T-helper 22 cell (primary cell): ENCODE measurements at places on chromosomes 13 and 19.

DNA sequence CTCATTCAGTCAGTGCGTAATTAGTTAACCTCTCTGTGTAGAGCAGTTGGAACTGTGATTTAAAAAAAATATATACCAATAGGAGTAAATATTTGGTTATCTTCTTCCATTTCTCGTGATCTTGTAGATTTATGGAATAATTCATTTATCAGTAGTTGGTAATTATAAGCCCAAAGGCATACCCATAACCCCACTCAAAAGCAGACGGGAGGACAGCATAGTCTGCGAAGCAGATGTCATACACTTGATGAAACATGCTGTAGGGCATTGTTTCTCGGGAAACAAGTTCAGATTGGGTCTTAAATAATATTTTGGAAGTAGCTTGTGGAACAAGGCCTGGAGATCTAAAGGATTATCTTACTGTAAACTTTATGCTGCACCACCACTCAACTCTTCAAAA lies 119.7 kb downstream of the FRY start:
- no peak for DNase-seq

GRCh38 chr13:110471156-110471832 lies 90.2 kb downstream of the RAB20 start:
- no peak for DNase-seq

- DNase-seq = no peak
Measured at GRCh38 chr13:114050536-114051450, 76.9 kb upstream of the C13orf46 start.

DNA sequence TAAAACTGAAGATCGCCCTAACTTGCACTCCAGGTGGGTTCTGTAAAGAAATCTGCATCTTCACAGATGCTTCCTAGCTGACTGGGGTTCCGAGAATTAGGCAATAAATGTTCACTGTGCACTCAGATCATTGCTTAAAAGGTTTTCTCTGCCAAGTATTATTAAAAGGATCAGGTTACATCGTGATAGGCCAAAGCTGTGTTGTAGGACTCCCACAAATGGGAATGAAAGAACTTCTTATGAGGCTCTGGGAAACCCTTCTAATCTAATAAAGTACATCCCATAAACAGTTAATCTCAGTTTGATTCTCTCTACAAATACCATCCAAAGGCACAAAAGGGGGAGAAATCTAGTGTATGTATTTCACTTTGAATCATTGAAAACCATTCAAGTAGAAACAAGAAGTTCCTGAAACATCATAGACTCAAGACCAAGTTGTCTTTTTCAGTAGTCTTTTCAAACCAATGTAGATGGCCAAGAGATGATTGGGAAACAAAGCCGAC lies 7.1 kb upstream of the POU4F1 start:
- no peak for DNase-seq

- DNase-seq = no peak
Measured at GRCh38 chr19:45515807-45516401, 8.6 kb downstream of the VASP start.

DNA sequence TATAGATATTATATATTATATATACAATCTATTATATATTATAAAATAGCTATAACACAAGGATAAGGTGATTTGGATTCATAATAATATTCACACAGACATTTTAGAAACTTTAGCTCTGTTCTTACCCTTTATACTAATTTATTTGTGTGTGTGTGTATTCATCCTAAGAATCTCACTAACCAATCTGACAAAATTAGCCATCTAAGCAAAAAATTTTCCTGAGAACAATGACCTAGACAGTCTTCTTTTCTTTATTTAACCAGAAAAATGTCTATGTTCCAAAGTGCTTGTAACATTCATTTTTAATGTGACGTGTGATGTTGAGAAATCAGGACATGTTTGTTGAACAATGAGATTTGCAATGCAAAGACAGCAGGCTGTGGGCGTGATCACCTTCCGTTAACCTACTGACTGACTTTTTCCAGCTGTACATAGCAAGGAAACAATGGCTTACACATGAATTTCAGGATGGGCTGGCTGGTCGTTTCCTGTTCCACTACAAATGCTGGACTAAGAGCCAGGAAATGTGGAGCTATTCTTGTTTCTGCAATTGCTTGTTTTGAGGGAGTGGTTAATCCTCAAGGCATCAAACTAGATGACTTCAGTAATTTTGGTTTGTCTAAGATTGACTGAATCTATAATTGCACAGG lies 634.6 kb upstream of the ARGLU1 start:
- no peak for DNase-seq

GRCh38 chr19:6768236-6768785 lies 1.1 kb upstream of the SH2D3A start:
- DNase-seq = no peak
